ENCODE measurements at places on chromosomes 16 and 17.

- H3K27ac ChIP-seq: peak overlapping the region; percentile 86
- H3K4me1 ChIP-seq: peaks cover 51% of the 10 kb centered on the region
- H3K36me3 ChIP-seq: peaks cover 7% of the 10 kb centered on the region
- H3K4me3 ChIP-seq: peak overlapping the region; percentile 40
- DNase-seq: peak; percentile 74
Measured at GRCh38 chr17:27807567-27808470, 7.5 kb upstream of the NOS2 start.

GRCh38 chr17:30210366-30210765, 25.1 kb downstream of the SLC6A4 start:
- H3K4me1 ChIP-seq: peaks cover 5% of the 10 kb centered on the region
- H3K36me3 ChIP-seq: no peaks in the 10 kb centered on the region
- H3K27ac ChIP-seq: no peak overlapping the region
- DNase-seq: no peak

GRCh38 chr17:29292071-29292991, 1.6 kb downstream of the NUFIP2 start:
- peaks cover 49% of the 10 kb centered on the region for H3K36me3 ChIP-seq
- peak overlapping the region; percentile 87 for H3K27ac ChIP-seq
- H3K4me3 ChIP-seq: peak overlapping the region; percentile 99
- H3K27me3 ChIP-seq: no peaks in the 10 kb centered on the region

GRCh38 chr17:74234486-74234885, 21.1 kb downstream of the TTYH2 start:
- H3K27me3 ChIP-seq: no peaks in the 10 kb centered on the region
- peaks cover 2% of the 10 kb centered on the region for H3K4me1 ChIP-seq
- H3K4me3 ChIP-seq: no peak overlapping the region
- no peak for DNase-seq
- H3K36me3 ChIP-seq: peaks cover 17% of the 10 kb centered on the region
- no peak overlapping the region for H3K27ac ChIP-seq

DNA sequence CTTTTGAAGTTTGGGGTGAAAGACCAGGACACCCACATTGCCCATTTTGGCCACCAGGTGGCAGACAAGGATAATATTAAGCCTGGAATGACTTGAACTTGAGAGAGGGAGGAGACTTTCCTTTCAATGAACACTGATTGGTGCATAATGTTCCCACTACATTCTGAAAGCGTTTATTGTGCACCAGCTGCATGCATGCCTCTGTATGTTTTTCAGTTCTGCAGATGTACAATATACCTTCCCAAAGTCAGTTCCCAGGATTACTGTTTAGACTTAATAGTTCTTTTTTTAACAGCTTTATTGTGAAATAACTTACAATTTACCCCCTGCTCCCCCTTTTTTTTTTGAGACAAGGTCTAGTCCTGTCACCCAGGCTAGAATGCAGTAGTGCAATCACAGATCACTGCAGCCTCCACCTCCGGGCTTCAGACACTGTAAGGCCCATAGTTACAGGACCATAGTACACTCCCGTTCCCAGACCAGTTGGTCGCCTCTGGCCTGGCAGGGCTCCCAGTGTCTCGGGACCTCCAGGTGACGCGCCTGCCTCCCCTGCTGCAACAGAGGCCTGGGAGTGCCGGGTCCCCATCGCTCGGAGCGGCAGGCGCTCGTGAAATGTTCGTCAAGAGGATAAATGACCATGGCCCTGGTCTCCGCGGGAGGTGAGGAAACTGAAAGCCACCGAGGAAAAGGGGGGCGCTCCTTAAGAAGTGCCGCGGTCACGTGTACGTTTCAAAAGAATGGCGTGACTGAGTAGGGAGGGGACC, 12.2 kb downstream of the CES2 start:
- peak overlapping the region; percentile 78 for H3K4me3 ChIP-seq
- H3K36me3 ChIP-seq: peaks cover 14% of the 10 kb centered on the region
- peaks cover 33% of the 10 kb centered on the region for H3K27me3 ChIP-seq

GRCh38 chr16:13634959-13635358, 285.0 kb upstream of the ERCC4 start:
- DNase-seq: no peak
- H3K36me3 ChIP-seq: no peaks in the 10 kb centered on the region
- H3K4me3 ChIP-seq: no peak overlapping the region
- no peaks in the 10 kb centered on the region for H3K27me3 ChIP-seq
- no peak overlapping the region for H3K27ac ChIP-seq
- H3K4me1 ChIP-seq: no peaks in the 10 kb centered on the region

- H3K4me3 ChIP-seq: no peak overlapping the region
- H3K27me3 ChIP-seq: peaks cover 2% of the 10 kb centered on the region
- no peak overlapping the region for H3K27ac ChIP-seq
Measured at GRCh38 chr17:40104594-40105486, 4.5 kb upstream of the NR1D1 start.

- H3K36me3 ChIP-seq: no peaks in the 10 kb centered on the region
- no peak overlapping the region for H3K27ac ChIP-seq
- no peaks in the 10 kb centered on the region for H3K27me3 ChIP-seq
- DNase-seq: no peak
Measured at GRCh38 chr17:15884731-15885130, 60.2 kb upstream of the ADORA2B start.

DNA sequence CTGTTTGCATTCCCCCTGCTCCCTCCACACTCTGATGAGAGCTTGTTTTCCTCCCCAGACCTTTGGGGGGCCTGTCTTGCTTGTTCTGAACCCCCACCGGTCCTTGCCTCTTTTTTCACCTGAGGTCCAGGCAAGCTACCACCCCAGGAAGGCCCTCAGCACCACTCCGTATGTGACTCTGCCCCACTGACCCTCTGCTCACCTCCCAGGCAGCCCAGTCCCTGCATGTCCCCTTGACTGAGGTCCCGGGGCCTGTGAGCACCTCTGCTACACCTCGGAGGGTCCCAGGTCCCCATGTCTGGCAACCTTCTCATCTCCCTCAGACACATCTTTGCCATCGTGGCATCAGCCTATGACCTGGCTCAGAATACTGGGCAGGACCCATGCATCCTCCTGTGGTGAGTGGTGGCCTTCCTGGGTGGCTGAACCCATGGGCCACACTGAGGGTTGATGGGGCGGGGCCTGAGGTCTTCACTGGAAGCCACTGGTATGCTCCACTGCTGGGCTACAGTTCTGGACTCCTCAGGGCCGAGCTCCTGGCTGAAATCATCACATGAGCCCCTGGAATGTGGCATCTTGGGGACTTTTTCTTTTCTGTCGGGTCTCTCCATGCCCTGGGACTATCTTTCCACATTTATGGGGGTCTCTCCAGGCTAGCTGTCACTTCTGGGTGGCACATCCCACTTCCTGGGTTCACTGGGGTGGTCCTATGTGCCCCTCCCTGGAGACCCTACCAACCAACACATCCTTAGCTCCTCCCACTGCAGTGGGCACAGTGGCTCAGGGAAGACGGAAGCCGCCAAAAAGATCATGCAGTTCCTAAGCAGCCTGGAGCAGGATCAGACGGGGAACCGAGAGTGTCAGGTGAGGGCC, 3.5 kb downstream of the MYO15B start:
- no peak overlapping the region for H3K27ac ChIP-seq
- peaks cover 2% of the 10 kb centered on the region for H3K4me1 ChIP-seq
- peak overlapping the region; percentile 35 for H3K4me3 ChIP-seq
- peaks cover 12% of the 10 kb centered on the region for H3K27me3 ChIP-seq
- no peaks in the 10 kb centered on the region for H3K36me3 ChIP-seq

DNA sequence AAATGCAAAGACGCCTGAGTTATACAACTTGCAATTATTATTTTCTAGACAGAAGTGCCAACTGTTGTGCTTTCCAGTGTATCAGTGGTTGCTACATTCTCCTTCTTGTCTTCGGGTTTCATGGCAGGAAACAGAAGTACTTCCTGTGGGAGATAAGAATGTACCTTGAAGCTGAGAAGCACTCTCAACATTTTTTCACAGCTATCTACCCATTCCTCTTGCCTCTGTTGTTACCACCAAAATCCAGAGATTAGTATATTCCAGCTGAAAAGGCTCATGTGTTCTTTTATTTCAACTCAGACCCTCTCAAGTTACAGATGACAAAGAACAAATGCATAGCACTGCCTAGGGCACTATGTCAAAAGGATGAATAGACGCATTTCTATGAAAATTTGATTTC, 4.8 kb upstream of the ADAT1 start:
- H3K4me3 ChIP-seq: no peak overlapping the region
- peaks cover 31% of the 10 kb centered on the region for H3K4me1 ChIP-seq
- H3K36me3 ChIP-seq: peaks cover 78% of the 10 kb centered on the region
- peak overlapping the region; percentile 68 for H3K27ac ChIP-seq

- H3K4me3 ChIP-seq: no peak overlapping the region
- H3K4me1 ChIP-seq: peaks cover under 1% of the 10 kb centered on the region
- DNase-seq: no peak
- no peaks in the 10 kb centered on the region for H3K36me3 ChIP-seq
- H3K27me3 ChIP-seq: no peaks in the 10 kb centered on the region
Measured at GRCh38 chr17:82838386-82839063, 1.3 kb downstream of the ZNF750 start.

- no peak overlapping the region for H3K27ac ChIP-seq
- H3K4me1 ChIP-seq: no peaks in the 10 kb centered on the region
- no peak overlapping the region for H3K4me3 ChIP-seq
- no peak for DNase-seq
Measured at GRCh38 chr16:9235867-9236266, 144.4 kb downstream of the HAPSTR1 start.

- DNase-seq: no peak
- no peaks in the 10 kb centered on the region for H3K4me1 ChIP-seq
- H3K36me3 ChIP-seq: no peaks in the 10 kb centered on the region
- H3K27ac ChIP-seq: no peak overlapping the region
Measured at GRCh38 chr16:35562471-35562870, 2103.1 kb downstream of the TP53TG3F start.

DNA sequence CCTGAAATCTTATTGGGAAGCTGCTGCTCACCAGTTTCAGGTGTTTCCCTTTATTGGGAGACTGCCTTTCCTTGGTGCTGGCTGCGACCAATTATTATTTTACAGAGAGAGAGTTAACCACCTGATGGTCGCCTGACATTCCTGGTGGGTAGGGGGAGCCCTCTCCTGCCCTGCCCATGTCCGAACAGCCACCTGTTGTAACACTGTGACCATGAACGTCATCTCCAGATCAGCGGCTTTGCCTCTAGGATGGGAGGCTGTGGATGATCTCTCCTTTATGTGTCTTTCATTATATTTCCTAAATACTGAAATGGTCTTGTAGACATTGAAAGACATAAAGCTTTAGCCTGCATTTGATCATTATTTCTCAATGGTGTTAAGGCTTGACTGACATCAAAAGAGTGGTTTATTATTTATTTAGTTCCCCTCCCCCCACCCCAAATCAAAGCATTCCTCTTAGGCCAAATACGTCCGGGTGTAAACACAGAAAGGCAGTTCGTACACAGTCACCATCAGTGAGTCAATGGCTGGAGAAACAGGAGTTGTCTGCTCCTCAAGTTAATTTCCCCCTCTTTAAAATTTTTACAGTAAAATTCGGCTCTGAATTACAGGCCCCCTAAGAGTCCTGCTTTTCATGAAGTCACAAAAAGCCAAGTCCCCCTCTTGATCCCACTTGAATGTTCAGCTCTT, 57.8 kb upstream of the CACNG5 start:
- no peaks in the 10 kb centered on the region for H3K27me3 ChIP-seq
- no peak overlapping the region for H3K4me3 ChIP-seq
- no peak for DNase-seq
- no peak overlapping the region for H3K27ac ChIP-seq

DNA sequence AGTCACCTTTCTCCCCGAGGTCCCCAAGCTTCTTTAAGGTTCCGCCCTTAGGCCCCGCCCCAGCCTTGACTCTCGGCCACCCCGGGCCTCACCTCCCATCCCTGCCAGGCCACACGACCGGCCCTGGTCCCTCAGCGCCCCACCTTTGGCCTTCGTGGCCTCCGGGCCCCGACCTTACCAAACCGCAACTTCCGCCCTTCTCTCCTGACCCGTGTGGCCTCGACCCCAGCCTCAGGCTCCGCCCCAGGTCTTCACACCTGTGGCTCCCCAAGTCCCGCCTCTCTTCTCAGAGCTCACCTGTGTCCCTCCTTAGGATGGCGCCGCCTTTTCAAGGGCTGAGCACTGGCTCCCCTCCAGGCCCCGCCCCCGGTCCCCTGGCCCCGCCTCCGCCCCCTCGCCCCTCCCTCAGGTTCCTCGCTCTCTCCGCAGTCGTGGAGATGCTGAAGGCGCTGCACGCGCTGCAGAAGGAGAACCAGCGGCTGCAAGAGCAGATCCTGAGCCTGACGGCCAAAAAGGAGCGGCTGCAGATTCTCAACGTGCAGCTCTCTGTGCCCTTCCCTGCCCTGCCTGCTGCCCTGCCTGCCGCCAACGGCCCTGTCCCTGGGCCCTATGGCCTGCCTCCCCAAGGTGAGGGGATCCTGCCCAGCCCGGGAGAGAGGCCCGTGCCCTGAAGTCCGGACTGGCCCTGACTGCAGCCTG, 10.0 kb upstream of the CISD3 start:
- no peak overlapping the region for H3K27ac ChIP-seq
- no peaks in the 10 kb centered on the region for H3K27me3 ChIP-seq
- H3K4me3 ChIP-seq: no peak overlapping the region
- peaks cover 72% of the 10 kb centered on the region for H3K36me3 ChIP-seq
- no peak for DNase-seq
- H3K4me1 ChIP-seq: peaks cover 14% of the 10 kb centered on the region

- H3K27me3 ChIP-seq: no peaks in the 10 kb centered on the region
- no peak overlapping the region for H3K4me3 ChIP-seq
- H3K36me3 ChIP-seq: no peaks in the 10 kb centered on the region
- no peaks in the 10 kb centered on the region for H3K4me1 ChIP-seq
- H3K27ac ChIP-seq: no peak overlapping the region
Measured at GRCh38 chr17:55990332-55991006, 162.8 kb upstream of the ANKFN1 start.

DNA sequence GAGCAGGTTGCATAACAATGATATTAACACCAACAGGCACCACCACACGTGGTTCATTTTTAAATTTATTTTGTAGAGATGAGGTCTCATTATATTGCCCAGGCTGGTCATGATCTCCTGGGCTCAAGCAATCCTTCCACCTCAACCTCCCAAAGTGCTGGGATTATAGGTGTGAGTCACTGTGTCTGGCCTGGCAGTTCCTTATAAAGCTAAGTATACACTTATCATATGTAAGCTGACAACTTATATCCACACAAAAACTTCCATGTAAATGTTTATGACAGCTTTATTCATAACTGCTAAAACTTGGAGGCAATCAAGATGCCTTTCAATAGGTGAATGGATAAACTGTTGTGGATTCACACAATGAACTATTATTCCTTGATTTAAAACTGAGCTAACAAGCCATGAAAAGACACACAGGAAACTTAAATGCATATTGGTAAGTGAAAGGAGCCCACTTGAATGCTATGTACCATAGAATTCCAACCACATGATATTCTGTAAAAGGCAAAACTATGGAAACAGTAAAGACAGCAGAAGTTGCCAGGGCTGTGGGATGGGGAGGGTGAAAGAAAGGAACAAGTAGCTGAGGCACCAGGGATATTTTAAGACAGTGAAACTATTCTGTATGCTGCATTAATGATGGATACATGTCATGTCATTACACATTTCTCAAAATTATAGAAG, 156.5 kb upstream of the KCNJ18 start:
- H3K36me3 ChIP-seq: peaks cover 58% of the 10 kb centered on the region
- H3K4me1 ChIP-seq: peaks cover 30% of the 10 kb centered on the region
- H3K27me3 ChIP-seq: no peaks in the 10 kb centered on the region
- H3K27ac ChIP-seq: no peak overlapping the region
- no peak for DNase-seq
